ENCODE measurements at places on chromosomes 3 and 15. TPM values are rescaled to one million over a fixed set of nuclear protein-coding genes. Genes with fewer than 3 reads are reported as not detected.

GRCh38 chr3:39284457-39284881 lies 4.6 kb upstream of the CX3CR1 start:
- no peaks in the 10 kb centered on the region for H3K36me3 ChIP-seq
- H3K4me3 ChIP-seq, result no peak overlapping the region
- H3K4me1 ChIP-seq, result peaks cover 24% of the 10 kb centered on the region
- no peaks in the 10 kb centered on the region for H3K27me3 ChIP-seq
- H3K27ac ChIP-seq, result no peak overlapping the region

- no peaks in the 10 kb centered on the region for H3K36me3 ChIP-seq
- H3K4me1 ChIP-seq, result no peaks in the 10 kb centered on the region
- no peaks in the 10 kb centered on the region for H3K27me3 ChIP-seq
- H3K27ac ChIP-seq, result no peak overlapping the region
- H3K4me3 ChIP-seq, result no peak overlapping the region
Measured at GRCh38 chr15:47552978-47553608, 164.2 kb upstream of the SEMA6D start.

The NRG4 gene
- total RNA-seq, result not detected

- no peak overlapping the region for H3K4me3 ChIP-seq
- no peak for DNase-seq
- peak overlapping the region; percentile 50 for H3K27ac ChIP-seq
Measured at GRCh38 chr3:48963591-48963990, 26.4 kb upstream of the P4HTM start.

DNA sequence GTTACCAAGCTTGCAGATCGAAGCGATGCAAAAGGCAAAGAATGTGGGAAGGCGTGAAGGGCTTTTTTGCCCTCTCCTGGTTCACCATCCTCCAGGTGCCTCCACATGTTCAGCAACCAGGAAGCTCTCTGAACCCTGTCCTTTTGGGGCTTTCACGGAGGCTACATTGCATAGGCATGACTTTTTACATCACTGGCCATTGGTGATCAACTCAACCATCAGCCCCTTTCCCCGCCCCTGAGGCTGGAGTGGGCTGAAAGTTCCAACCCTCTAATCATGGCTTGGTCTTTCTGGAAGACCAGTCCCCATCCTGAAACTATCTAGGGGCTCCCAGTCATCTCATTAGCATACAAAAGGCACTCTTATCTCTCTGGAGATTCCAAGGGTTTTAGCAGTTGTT lies 52.6 kb downstream of the UACA start:
- H3K36me3 ChIP-seq, result no peaks in the 10 kb centered on the region
- H3K27ac ChIP-seq, result no peak overlapping the region
- H3K4me1 ChIP-seq, result no peaks in the 10 kb centered on the region
- H3K4me3 ChIP-seq, result no peak overlapping the region
- peaks cover 19% of the 10 kb centered on the region for H3K27me3 ChIP-seq

DNA sequence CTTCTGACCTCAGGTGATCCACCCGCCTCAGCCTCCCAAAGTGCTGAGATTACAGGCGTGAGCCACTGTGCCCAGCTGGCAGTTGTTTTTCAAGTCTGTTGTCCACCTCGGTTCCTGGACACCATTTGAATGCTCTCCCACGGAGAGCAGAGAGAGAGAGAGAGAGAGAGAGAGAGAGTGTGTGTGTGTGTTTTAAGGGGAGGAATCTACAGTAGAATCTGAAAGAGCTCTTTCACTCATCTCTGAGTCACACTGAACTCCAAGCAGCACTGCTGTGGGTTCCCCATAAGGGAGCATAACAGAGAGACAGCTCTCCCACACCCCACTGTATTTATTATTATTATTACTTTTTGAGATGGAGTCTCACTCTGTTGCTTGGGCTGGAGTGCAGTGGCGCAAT lies 156.6 kb downstream of the RPLP1 start:
- H3K27me3 ChIP-seq, result peaks cover 23% of the 10 kb centered on the region
- H3K27ac ChIP-seq, result no peak overlapping the region
- H3K36me3 ChIP-seq, result no peaks in the 10 kb centered on the region
- DNase-seq, result peak; percentile 6
- no peak overlapping the region for H3K4me3 ChIP-seq
- peaks cover 26% of the 10 kb centered on the region for H3K4me1 ChIP-seq

- DNase-seq, result no peak
- no peaks in the 10 kb centered on the region for H3K27me3 ChIP-seq
- no peak overlapping the region for H3K4me3 ChIP-seq
- H3K27ac ChIP-seq, result no peak overlapping the region
- H3K4me1 ChIP-seq, result peaks cover 70% of the 10 kb centered on the region
Measured at GRCh38 chr15:31477851-31478701, 151.4 kb downstream of the KLF13 start.

The CNOT10 gene
- total RNA-seq, result 70.1 TPM

The TRPM7 gene
- total RNA-seq, result 58.5 TPM

DNA sequence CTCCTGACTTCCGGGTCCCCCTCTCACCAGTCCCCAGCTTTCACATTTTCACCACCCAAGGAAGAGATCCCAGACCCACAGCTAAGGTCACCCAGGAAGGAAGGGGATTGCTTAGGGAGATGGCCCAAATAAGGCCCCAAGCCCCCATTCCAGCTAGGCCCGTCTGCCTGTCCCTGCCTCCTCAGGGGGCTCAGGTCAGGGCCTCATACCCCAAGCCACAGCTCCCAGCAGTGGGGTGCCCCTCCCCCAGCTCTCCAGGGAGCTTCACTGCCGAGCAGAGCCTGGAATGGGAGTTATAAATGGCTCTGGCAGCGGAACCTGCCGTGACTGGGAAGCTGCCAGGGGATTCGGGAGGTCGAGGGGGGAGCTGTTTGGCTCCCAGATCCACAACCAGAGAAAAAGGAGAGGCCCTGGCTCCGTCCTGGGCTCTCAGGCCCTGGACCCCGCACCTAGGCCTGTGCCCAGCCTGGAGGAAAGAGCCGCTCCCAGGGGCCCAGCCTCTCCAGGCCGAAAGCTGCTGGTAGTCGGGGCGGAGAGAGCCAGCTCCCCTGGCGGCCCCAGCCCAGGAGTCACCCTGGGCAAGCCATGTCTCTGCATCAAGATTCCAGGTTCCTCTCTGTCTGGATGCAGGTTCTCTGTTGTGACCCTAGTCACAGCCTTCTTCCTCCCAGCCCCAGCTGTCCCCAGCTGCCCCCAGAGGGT lies 550 bp downstream of the CCDC9B start:
- no peaks in the 10 kb centered on the region for H3K27me3 ChIP-seq
- H3K27ac ChIP-seq, result no peak overlapping the region
- peaks cover 4% of the 10 kb centered on the region for H3K4me1 ChIP-seq
- H3K36me3 ChIP-seq, result no peaks in the 10 kb centered on the region
- no peak for DNase-seq

DNA sequence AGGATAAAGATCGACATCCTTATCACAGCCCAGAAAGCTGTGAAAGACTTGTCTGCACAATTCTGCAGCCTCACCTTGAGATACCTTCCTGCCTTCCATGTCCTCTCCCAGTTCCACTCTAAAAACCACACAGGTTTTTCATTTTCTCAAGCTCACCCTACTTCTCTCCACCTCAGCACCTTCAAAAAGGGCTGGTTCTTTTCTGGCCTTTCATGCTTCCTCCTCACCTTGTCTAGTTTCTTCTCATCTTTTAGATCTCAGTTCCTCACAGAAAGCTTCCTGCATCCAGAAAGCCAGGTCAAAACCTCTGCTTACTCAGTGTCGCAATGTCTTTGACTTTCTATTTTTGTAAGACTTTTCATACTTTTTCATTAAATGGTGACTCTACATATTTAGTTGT lies 140.2 kb upstream of the STT3B start:
- no peak overlapping the region for H3K27ac ChIP-seq
- no peak for DNase-seq
- H3K27me3 ChIP-seq, result no peaks in the 10 kb centered on the region
- peaks cover 7% of the 10 kb centered on the region for H3K4me1 ChIP-seq

DNA sequence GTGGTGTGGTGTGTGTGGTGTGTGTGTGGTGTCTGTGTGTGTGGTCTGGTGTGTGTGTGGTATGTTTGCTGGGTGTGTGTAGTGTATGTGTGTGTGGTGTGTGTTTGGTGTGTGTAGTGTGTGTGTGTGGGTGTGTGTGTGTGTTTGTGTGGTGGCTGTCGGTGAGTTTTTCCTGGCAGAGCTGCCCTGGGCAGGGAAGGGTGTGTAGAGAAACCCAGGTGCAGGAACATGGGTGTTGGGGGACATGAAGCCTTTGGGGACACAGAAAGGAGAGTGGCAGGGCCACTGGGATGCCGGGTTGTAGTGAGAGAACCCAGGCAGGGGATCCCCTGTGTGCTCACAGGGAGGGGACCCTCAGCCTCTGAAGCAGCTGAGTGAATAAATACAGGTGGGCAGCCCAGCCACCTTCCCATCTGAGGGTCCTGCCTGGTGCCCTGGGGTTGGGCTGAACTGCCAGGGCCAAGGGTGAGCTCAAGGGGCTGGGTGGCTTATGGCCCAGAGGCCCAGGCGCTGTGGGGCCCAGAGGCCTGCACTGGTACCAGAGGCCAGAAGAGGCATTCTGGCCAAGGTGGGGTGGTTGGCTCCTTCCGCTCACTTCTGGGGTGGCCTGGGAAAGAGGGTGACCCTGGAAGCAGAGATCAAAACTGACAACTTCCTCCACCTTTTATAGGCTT lies 48.5 kb upstream of the CTSH start:
- H3K4me1 ChIP-seq, result no peaks in the 10 kb centered on the region
- H3K27me3 ChIP-seq, result no peaks in the 10 kb centered on the region
- H3K27ac ChIP-seq, result no peak overlapping the region
- no peak overlapping the region for H3K4me3 ChIP-seq
- H3K36me3 ChIP-seq, result no peaks in the 10 kb centered on the region

GRCh38 chr3:47588587-47588986 lies 9.9 kb upstream of the CSPG5 start:
- H3K27me3 ChIP-seq, result no peaks in the 10 kb centered on the region
- no peak for DNase-seq
- H3K4me3 ChIP-seq, result no peak overlapping the region
- no peak overlapping the region for H3K27ac ChIP-seq

The CRABP1 gene
- total RNA-seq, result not detected

DNA sequence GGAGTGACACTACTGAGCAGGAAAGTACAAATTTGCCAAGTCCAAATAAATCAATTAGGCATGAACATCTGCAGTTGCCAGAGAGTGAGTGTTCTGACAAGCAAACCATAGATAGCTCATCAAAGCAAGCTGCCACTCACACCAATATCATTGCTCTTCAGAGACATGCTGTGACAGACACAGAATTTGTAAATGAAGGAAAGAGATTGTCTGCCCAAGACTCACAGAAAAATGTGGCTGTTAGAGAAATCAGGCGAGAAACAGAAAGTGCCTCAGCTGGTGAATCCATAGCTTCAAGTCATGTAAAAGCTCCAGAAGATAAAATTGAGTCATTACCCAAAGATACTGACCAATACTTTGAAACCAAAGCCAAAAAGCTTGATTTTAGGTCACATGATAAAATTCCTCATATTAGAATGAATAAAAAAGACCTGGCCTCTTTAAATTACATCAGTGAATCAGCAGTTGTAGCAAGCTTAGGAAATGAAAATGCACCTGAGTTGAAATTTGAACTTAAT lies 50.8 kb downstream of the CRYBG3 start:
- H3K36me3 ChIP-seq, result no peaks in the 10 kb centered on the region
- peak overlapping the region; percentile 82 for H3K27ac ChIP-seq
- peak overlapping the region; percentile 23 for H3K4me3 ChIP-seq

The RHCG gene
- not detected for total RNA-seq

- no peaks in the 10 kb centered on the region for H3K36me3 ChIP-seq
- H3K27me3 ChIP-seq, result no peaks in the 10 kb centered on the region
- no peaks in the 10 kb centered on the region for H3K4me1 ChIP-seq
- peak overlapping the region; percentile 57 for H3K27ac ChIP-seq
- no peak overlapping the region for H3K4me3 ChIP-seq
Measured at GRCh38 chr3:109985943-109986555, 648.7 kb upstream of the DPPA4 start.

The FMN1 gene
- 1.1 TPM for total RNA-seq

GRCh38 chr15:45442507-45443135 lies 64.3 kb upstream of the GATM start:
- no peak overlapping the region for H3K27ac ChIP-seq
- no peak for DNase-seq
- H3K4me3 ChIP-seq, result no peak overlapping the region
- H3K36me3 ChIP-seq, result no peaks in the 10 kb centered on the region
- no peaks in the 10 kb centered on the region for H3K27me3 ChIP-seq

GRCh38 chr3:176055836-176056235 lies 1141.4 kb downstream of the TBL1XR1 start:
- H3K4me1 ChIP-seq, result no peaks in the 10 kb centered on the region
- H3K36me3 ChIP-seq, result no peaks in the 10 kb centered on the region
- no peak for DNase-seq
- H3K27ac ChIP-seq, result no peak overlapping the region
- no peaks in the 10 kb centered on the region for H3K27me3 ChIP-seq

The SNUPN gene
- 22.4 TPM for total RNA-seq

The DAZL gene
- not detected for total RNA-seq

The CLDN11 gene
- not detected for total RNA-seq

- DNase-seq, result no peak
- H3K4me1 ChIP-seq, result no peaks in the 10 kb centered on the region
- no peak overlapping the region for H3K4me3 ChIP-seq
Measured at GRCh38 chr15:63358241-63359029, 23.2 kb downstream of the CA12 start.

DNA sequence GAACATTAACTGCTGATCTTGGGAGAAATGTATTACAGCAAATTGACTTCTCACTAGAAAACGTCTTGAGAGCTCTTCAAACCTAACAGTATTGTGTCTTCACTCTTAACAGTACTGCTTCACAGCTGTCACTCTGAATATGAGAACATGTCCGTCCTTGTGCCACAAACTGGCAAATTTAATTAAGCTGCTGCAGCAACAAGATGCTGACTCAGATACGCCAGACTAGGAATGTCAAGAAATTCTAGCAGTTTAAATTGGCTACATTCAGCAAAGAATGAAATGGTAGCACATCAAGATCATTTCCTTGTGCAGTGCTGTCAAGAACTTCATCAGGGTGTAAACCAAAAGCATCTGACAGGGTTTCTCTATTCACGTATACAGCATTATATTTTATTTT lies 7.6 kb downstream of the ICE2 start:
- DNase-seq, result no peak
- peaks cover 28% of the 10 kb centered on the region for H3K4me1 ChIP-seq
- H3K4me3 ChIP-seq, result no peak overlapping the region
- peaks cover 7% of the 10 kb centered on the region for H3K36me3 ChIP-seq
- no peaks in the 10 kb centered on the region for H3K27me3 ChIP-seq

DNA sequence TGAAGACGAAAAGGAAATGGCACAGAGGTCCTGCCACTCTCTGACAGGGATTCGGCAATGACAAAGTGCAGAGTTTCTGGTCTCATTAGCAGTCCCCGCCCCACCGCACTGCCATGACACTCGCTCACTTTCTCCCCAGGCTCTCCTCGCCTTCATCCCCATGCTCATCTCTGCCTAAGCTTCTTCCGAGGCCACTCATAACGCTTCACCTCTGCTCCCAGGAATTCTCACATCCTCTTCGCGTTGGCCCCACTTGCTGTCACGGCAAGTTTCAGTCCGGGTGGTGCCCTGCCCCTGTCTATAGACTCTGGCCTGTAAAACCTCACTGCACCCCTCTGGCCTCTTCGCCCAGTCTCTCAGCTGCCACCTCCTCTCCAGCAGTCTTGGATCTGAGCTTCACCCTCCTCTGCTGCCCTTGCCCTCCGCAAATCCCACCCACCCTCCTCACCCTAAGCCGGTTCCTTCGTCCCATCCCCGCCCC lies 654 bp downstream of the RUBCN start:
- peak; percentile 60 for DNase-seq
- H3K4me3 ChIP-seq, result peak overlapping the region; percentile 89
- H3K27me3 ChIP-seq, result no peaks in the 10 kb centered on the region
- H3K27ac ChIP-seq, result peak overlapping the region; percentile 68

The SERPINI2 gene
- total RNA-seq, result not detected

The FETUB gene
- not detected for total RNA-seq

The SI gene
- not detected for total RNA-seq

Data from activated T-cell treated with anti-CD3 and anti-CD28 coated beads, Interleukin-2, amount 50 U/mL, for 72 hours (primary cell).